ENCODE measurements at places on chromosomes 3 and 15. TPM values are rescaled to one million over a fixed set of nuclear protein-coding genes. Genes with fewer than 3 reads are reported as not detected.

The IGDCC3 gene
- 0.12 TPM for total RNA-seq

The ITPKA gene
- total RNA-seq = 0.59 TPM

The CCNB2 gene
- not detected for total RNA-seq

The KNG1 gene
- not detected for total RNA-seq

The RASGRF1 gene
- total RNA-seq = 1.2 TPM

The PLCH1 gene
- 0.30 TPM for total RNA-seq

The PLCB2 gene
- total RNA-seq = 6.7 TPM

The LRRC57 gene
- total RNA-seq = 16.1 TPM

The APEH gene
- 74.4 TPM for total RNA-seq

The CCR9 gene
- total RNA-seq = not detected

GRCh38 chr15:74812533-74812932 lies at the start of gene LMAN1L:
Gene LMAN1L, plus strand, starts transcription at chr15:74812835. Its CDS starts 20 bp downstream, at chr15:74812855.
- no peak for DNase-seq
- no peak within 1 kb of the TSS for H3K4me3 ChIP-seq
- no peaks in the 10 kb centered on the region for H3K36me3 ChIP-seq
- no peak within 1 kb of the TSS for H3K27ac ChIP-seq

- H3K27ac ChIP-seq = no peak overlapping the region
- H3K4me1 ChIP-seq = no peaks in the 10 kb centered on the region
- H3K4me3 ChIP-seq = no peak overlapping the region
- DNase-seq = no peak
Observed at GRCh38 chr3:27511724-27512422, 27.7 kb upstream of the SLC4A7 start.

GRCh38 chr15:80404761-80405553 lies 775 bp downstream of the ARNT2 start:
- H3K4me3 ChIP-seq = peak overlapping the region; percentile 43
- H3K27ac ChIP-seq = peak overlapping the region; percentile 21
- H3K27me3 ChIP-seq = no peaks in the 10 kb centered on the region
- H3K36me3 ChIP-seq = no peaks in the 10 kb centered on the region
- peak; percentile 26 for DNase-seq
- H3K4me1 ChIP-seq = peaks cover 7% of the 10 kb centered on the region

- H3K36me3 ChIP-seq = no peaks in the 10 kb centered on the region
- H3K27me3 ChIP-seq = no peaks in the 10 kb centered on the region
- H3K4me3 ChIP-seq = no peak overlapping the region
- peak; percentile 86 for DNase-seq
Observed at GRCh38 chr3:194265505-194265892, 85.6 kb downstream of the CPN2 start.

DNA sequence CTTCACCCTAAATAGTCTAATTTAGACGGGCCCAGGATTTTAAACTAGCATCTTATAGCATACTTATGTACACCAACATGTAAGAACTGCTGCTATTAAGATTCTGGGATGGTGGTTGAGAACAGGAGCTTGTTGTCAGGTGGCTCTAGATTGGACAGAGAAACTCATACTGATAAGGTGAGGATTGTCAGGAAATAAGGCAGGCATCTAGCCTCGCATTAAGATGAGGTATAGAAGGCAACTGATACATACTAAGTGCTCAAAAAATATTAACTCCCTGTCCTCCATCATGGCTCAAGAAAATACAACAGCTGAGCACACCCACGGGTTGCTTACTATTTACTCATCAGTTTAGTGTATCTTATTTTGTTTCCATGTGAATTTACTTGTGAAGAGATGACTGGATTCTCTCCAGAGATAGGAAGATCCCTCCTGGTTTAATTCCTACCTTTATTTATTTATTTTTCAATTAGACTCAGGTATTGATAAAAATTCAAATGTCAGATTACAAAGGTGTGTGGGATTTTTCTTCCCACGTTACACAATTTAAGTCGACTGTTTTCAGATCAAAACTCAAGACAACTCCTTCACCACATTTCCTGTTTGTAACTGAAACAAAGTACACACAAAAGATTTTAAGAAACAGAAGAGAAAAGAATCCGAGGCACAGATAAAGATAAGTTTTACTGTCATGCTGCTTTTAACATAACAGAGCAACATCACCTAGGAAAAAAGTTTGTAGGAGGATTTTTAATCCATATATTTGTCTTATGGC lies at the start of gene TRAT1:
Gene TRAT1 (plus strand): TSS at position 664 of the 775 bp plus-strand sequence. CDS start 142 bp downstream, outside the sequence.
- H3K4me1 ChIP-seq = no peaks in the 10 kb centered on the region
- no peaks in the 10 kb centered on the region for H3K27me3 ChIP-seq
- no peaks in the 10 kb centered on the region for H3K36me3 ChIP-seq
- no peak for DNase-seq

- no peaks in the 10 kb centered on the region for H3K27me3 ChIP-seq
- H3K4me1 ChIP-seq = no peaks in the 10 kb centered on the region
- H3K4me3 ChIP-seq = no peak overlapping the region
Observed at GRCh38 chr15:55281517-55282228, 7.9 kb downstream of the RAB27A start.

DNA sequence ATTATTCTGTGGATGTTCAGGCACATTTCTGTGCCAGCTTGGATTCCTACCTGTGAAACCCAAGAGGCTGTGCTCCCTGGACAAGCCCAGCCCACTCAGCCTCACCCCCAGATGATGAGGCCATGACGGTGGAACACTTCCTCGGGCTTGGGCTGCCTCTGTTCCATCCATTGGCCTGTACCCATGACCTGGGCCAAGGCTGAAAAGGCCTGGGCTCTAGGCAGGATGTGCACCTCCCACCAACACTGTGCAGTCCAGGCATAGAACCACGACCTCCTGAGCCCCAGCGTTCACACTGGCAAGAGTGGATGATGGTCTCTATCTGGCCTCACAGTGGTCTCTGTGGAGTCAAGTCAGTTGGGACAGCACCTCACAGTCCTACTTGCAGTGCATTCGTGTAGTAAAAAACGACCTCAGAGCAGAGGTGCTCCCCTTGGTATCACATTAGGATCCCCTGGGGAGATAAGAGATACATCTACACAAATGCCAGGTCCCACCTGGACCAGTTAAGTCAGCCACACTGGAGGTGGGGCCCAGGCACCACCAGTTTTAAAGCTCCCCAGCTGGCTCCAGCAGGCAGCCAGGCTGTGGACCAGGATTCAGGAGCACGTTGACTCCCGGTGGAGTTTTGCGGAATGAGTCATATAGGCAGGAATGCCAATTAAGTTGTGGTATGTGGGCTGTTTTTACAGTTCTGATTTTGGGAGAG lies 39.0 kb upstream of the IGF1R start:
- no peak overlapping the region for H3K27ac ChIP-seq
- H3K4me1 ChIP-seq = no peaks in the 10 kb centered on the region
- no peaks in the 10 kb centered on the region for H3K27me3 ChIP-seq
- no peaks in the 10 kb centered on the region for H3K36me3 ChIP-seq

DNA sequence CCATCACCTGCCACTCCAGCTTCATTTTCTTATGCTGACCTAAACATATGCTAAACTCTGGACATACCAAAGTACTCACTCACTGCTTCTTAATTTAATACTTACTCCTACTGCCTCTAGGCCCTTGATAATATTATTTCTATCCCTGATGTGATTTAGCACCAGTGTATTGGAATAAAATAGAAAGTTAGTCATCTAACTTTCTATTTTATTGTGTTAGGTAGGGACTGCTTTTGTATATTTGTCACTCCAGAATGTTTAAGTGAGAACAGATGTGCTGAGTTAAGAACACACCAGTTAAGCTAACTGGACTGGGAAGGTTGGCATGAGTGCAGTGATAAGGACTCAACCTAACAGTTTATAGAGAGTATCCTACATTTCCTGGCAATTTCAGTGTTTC lies 6.5 kb upstream of the CLDN16 start:
- no peaks in the 10 kb centered on the region for H3K4me1 ChIP-seq
- H3K4me3 ChIP-seq = no peak overlapping the region
- H3K27ac ChIP-seq = no peak overlapping the region
- no peaks in the 10 kb centered on the region for H3K27me3 ChIP-seq
- H3K36me3 ChIP-seq = no peaks in the 10 kb centered on the region
- no peak for DNase-seq

GRCh38 chr3:155581579-155581978 lies 163.3 kb downstream of the PLCH1 start:
- no peak for DNase-seq
- H3K36me3 ChIP-seq = no peaks in the 10 kb centered on the region
- H3K4me3 ChIP-seq = no peak overlapping the region
- H3K4me1 ChIP-seq = no peaks in the 10 kb centered on the region
- no peaks in the 10 kb centered on the region for H3K27me3 ChIP-seq

- no peaks in the 10 kb centered on the region for H3K27me3 ChIP-seq
- H3K27ac ChIP-seq = no peak overlapping the region
- no peak overlapping the region for H3K4me3 ChIP-seq
- H3K4me1 ChIP-seq = peaks cover 17% of the 10 kb centered on the region
Observed at GRCh38 chr3:64940596-64941348, 253.0 kb upstream of the ADAMTS9 start.

GRCh38 chr3:123036352-123037014 lies 8.9 kb upstream of the SEMA5B start:
- H3K4me1 ChIP-seq = no peaks in the 10 kb centered on the region
- H3K4me3 ChIP-seq = no peak overlapping the region
- H3K27ac ChIP-seq = no peak overlapping the region
- no peak for DNase-seq
- H3K36me3 ChIP-seq = no peaks in the 10 kb centered on the region

GRCh38 chr3:181868576-181869082 lies 156.9 kb downstream of the SOX2 start:
- no peak for DNase-seq
- H3K27ac ChIP-seq = no peak overlapping the region
- no peaks in the 10 kb centered on the region for H3K36me3 ChIP-seq

GRCh38 chr3:42014458-42014920 lies 52.6 kb upstream of the ULK4 start:
- no peaks in the 10 kb centered on the region for H3K36me3 ChIP-seq
- H3K27ac ChIP-seq = no peak overlapping the region
- no peak for DNase-seq
- H3K4me3 ChIP-seq = peak overlapping the region; percentile 85

GRCh38 chr15:31149088-31149505 lies 47.6 kb upstream of the TRPM1 start:
- no peaks in the 10 kb centered on the region for H3K27me3 ChIP-seq
- no peak overlapping the region for H3K27ac ChIP-seq
- no peaks in the 10 kb centered on the region for H3K36me3 ChIP-seq

- H3K4me3 ChIP-seq = no peak overlapping the region
- no peaks in the 10 kb centered on the region for H3K36me3 ChIP-seq
- no peak for DNase-seq
- H3K27me3 ChIP-seq = no peaks in the 10 kb centered on the region
Observed at GRCh38 chr3:136069933-136070332, 104.4 kb downstream of the PPP2R3A start.

GRCh38 chr15:77857419-77857818 lies 220.1 kb downstream of the TBC1D2B start:
- H3K27me3 ChIP-seq = no peaks in the 10 kb centered on the region
- H3K4me1 ChIP-seq = no peaks in the 10 kb centered on the region
- H3K27ac ChIP-seq = no peak overlapping the region
- H3K36me3 ChIP-seq = no peaks in the 10 kb centered on the region
- H3K4me3 ChIP-seq = no peak overlapping the region

DNA sequence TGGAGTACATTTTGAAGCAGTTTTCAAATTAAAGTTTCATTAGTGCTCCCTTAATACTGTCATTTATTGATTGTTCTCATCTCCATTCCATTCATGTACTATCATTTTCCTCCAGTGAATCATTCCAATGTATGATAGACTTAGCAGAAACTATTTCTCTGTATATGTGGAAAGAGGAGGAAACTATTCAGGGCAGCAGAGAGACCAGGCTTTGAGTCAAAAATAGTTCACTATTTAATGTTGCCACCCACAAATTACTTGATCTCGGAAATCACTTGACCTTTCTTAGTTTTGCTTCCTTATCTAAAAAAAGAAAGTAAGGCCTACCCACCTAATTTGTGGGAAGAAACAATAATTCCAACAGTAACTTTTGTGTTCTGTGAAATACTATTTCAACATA lies 610.5 kb upstream of the ZNF385D start:
- no peaks in the 10 kb centered on the region for H3K27me3 ChIP-seq
- no peaks in the 10 kb centered on the region for H3K36me3 ChIP-seq
- H3K27ac ChIP-seq = no peak overlapping the region
- no peak overlapping the region for H3K4me3 ChIP-seq
- H3K4me1 ChIP-seq = no peaks in the 10 kb centered on the region

- no peaks in the 10 kb centered on the region for H3K27me3 ChIP-seq
- no peak overlapping the region for H3K4me3 ChIP-seq
- H3K27ac ChIP-seq = no peak overlapping the region
- DNase-seq = no peak
- H3K4me1 ChIP-seq = no peaks in the 10 kb centered on the region
Observed at GRCh38 chr15:51349156-51349844, 7.8 kb downstream of the GLDN start.

- no peak for DNase-seq
- H3K36me3 ChIP-seq = no peaks in the 10 kb centered on the region
- H3K4me3 ChIP-seq = no peak overlapping the region
- no peak overlapping the region for H3K27ac ChIP-seq
Observed at GRCh38 chr3:33089515-33089914, 7.4 kb downstream of the GLB1 start.

Measured in ovary (tissue), 10 donors.